ENCODE measurements at places on chromosomes 5 and 9. TPM values are rescaled to one million over a fixed set of nuclear protein-coding genes. Genes with fewer than 3 reads are reported as not detected.
A peak's percentile ranks its signal among the peaks of the same experiment; 100 is the strongest.

The TLR4 gene
- 0.28 TPM for total RNA-seq

DNA sequence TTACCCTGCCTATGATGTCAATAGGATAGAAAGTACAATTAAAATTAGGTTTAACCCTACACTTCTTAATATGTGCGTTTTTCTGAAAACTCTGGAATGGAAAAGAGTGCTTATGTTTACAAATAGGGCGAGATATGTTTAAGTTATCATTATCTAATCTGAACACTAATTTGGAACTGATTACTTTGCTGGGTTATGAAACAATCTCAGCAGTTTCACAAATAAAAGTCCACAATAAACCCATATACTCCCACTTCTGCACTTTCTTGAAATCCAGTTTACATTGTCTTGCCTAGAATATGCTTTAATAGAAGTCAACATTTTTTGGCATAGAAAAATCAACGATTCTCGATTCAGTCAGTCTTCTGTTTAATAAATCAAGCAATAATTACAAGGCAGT is 236.3 kb downstream of the NFIB start:
- DNase-seq = no peak
- H3K27me3 ChIP-seq = no peaks in the 10 kb centered on the region
- no peak overlapping the region for H3K4me3 ChIP-seq

GRCh38 chr9:98146101-98146991 is 27.3 kb upstream of the TRIM14 start:
- no peak overlapping the region for H3K4me3 ChIP-seq
- no peaks in the 10 kb centered on the region for H3K36me3 ChIP-seq
- peak overlapping the region; percentile 91 for H3K27ac ChIP-seq
- H3K4me1 ChIP-seq = peaks cover 74% of the 10 kb centered on the region
- H3K27me3 ChIP-seq = no peaks in the 10 kb centered on the region

DNA sequence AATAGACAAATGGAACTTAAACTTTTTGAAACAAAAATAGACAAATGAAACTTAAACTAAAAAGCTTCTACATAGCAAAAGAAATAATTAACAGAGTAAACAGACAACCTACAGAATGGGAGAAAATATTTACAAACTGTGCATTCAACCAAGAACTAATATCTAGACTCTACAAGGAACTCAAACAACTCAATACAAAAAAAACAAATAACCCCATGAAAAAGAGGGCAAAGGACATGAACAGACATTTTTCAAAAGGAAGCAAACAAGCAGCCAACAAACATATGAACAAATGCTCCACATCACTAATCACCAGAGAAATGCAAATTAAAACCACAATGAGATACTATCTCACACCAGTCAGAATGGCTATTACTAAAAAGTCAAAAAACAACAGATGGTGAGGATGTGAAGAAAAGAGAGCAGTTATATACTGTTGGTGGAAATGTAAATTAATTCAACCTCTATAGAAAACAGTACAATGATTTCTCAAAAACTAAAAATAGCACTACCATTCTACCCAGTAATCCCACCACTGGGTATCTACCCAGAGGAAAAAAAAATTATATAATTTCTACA is 170.8 kb upstream of the RGMB start:
- no peaks in the 10 kb centered on the region for H3K27me3 ChIP-seq
- no peak for DNase-seq
- H3K4me1 ChIP-seq = no peaks in the 10 kb centered on the region
- H3K36me3 ChIP-seq = no peaks in the 10 kb centered on the region
- no peak overlapping the region for H3K4me3 ChIP-seq
